ENCODE measurements at places on chromosomes 2 and 18. TPM values are rescaled to one million over a fixed set of nuclear protein-coding genes. Genes with fewer than 3 reads are reported as not detected.

The HOXD4 gene
- total RNA-seq: not detected

The ALPP gene
- not detected for total RNA-seq

The CKAP2L gene
- 21.1 TPM for total RNA-seq

The FEV gene
- not detected for total RNA-seq

The DNER gene
- total RNA-seq: 42.9 TPM

The EGR4 gene
- total RNA-seq: not detected

The RASGRP3 gene
- total RNA-seq: 0.84 TPM

The TUBA3E gene
- 11.1 TPM for total RNA-seq

The SERPINB13 gene
- total RNA-seq: not detected

The SAG gene
- total RNA-seq: not detected

The RAD51AP2 gene
- total RNA-seq: not detected

The OR6B3 gene
- not detected for total RNA-seq

The REL gene
- 1.5 TPM for total RNA-seq

The FBXO41 gene
- total RNA-seq: 6.9 TPM

The GATA6 gene
- total RNA-seq: 5.5 TPM

The TMSB10 gene
- total RNA-seq: 4,695 TPM

The POTEE gene
- total RNA-seq: 3.3 TPM

The PAPOLG gene
- total RNA-seq: 9.1 TPM

The POTEI gene
- total RNA-seq: 0.33 TPM

The ALK gene
- 0.06 TPM for total RNA-seq

The SULT1C4 gene
- not detected for total RNA-seq

The CDK15 gene
- total RNA-seq: 0.72 TPM

The RHBDD1 gene
- total RNA-seq: 7.7 TPM

The POTEC gene
- not detected for total RNA-seq

The SLC66A2 gene
- total RNA-seq: 45.8 TPM

The C2orf78 gene
- not detected for total RNA-seq

The FTCDNL1 gene
- total RNA-seq: 2.0 TPM
